ENCODE measurements at places on chromosomes 4 and X. TPM values are rescaled to one million over a fixed set of nuclear protein-coding genes. Genes with fewer than 3 reads are reported as not detected.

DNA sequence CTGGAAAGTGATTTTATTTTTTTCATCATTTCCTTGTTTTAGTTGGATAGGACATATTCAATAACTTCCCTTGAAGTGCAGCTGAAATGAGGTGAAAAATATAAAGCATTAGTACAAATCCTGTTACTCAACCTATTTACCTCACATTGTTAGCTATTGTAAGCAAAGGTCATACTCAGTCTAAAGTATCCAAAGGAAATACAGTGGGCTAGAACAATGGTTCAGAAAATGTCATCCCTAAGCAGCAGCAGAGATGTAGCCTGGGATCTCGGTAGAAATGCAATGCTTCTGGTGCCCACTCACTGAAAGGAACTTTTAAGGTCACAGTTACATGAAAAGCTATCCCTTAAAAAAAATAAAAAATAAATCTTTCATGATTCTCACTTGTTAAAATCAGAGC, 300.6 kb downstream of the PPP4R3C start:
- DNase-seq, result no peak

The PSAPL1 gene
- not detected for total RNA-seq

The TCEAL2 gene
- 10.5 TPM for total RNA-seq

- no peak for DNase-seq
These were observed 283.7 kb upstream of the GATB start for GRCh38 chr4:152044331-152045036.

The PALLD gene
- total RNA-seq, result 250 TPM

- DNase-seq, result no peak
These were observed 208.9 kb upstream of the ARHGEF9 start for GRCh38 chrX:63993936-63994335.

The F8A3 gene
- 11.1 TPM for total RNA-seq

The S100G gene
- total RNA-seq, result not detected

The CNOT6L gene
- total RNA-seq, result 43.2 TPM

- DNase-seq, result no peak
These were observed 585.7 kb upstream of the PABPC4L start for GRCh38 chr4:134787315-134787714.

- DNase-seq, result no peak
These were observed 5.4 kb downstream of the RAB28 start for GRCh38 chr4:13478707-13479106.

- no peak for DNase-seq
These were observed 25.1 kb downstream of the NIPAL1 start for GRCh38 chr4:48041535-48042137.

DNA sequence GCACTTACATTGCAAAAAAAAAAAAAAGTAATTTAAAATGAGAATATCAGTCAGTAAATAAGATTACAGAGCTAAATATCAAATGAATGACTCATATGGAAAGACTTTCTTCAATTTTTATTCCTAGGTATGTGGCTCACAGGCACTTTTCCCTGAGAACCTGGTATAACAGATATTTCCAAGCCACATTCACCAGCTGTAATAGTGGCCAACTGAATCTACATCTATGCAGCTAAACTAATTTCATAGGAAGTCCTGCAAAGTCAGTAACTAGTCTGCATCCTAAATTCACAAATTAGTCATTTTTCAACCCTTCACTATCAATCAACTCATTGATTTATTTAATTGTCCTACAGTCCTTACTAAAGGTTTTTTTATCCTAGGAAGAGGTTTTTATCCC, 5.6 kb downstream of the PDE5A start:
- DNase-seq, result no peak

The SPANXC gene
- not detected for total RNA-seq

- DNase-seq, result no peak
These were observed 266.7 kb upstream of the CLNK start for GRCh38 chr4:10951306-10951705.

DNA sequence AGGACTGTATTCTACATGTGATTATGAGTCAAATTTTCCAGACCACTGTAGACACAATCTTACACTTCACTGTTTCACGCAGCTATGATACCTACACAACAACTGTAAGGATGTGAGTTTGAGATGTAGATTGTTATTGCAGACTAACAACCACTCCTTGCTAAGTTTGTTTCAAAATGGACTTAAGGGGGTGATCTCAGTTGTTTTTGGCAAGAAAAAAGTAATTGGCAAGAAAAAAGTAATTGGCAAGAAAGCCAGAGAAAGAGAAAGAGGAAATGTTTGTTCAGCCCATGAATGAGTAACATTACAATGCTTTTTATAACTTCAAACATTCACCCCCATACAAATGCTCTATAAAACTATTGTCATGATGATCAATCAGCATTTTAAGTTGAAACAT, 466.4 kb downstream of the DMD start:
- DNase-seq, result no peak

The NXF2B gene
- not detected for total RNA-seq

The AMBN gene
- not detected for total RNA-seq

The COL25A1 gene
- total RNA-seq, result 0.55 TPM

DNA sequence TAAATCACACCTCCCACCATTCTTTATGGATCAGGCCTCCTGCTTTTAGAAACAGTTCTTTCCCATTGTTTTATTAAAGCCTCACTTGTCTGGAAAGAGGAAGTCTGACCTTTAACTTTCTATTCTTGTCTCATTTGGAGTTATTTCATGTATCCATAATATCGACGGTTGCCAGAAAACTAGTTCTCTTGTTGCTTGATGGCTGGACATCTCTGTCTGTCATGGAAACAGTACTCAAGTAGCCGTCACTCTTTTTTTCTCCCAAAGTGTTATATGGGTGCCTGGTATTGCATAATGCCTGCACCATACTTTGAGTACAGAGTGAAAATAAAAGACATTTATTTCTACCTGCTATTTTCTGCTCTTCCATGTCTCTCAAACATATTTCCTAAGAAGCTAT, 61.4 kb downstream of the PHEX start:
- no peak for DNase-seq

DNA sequence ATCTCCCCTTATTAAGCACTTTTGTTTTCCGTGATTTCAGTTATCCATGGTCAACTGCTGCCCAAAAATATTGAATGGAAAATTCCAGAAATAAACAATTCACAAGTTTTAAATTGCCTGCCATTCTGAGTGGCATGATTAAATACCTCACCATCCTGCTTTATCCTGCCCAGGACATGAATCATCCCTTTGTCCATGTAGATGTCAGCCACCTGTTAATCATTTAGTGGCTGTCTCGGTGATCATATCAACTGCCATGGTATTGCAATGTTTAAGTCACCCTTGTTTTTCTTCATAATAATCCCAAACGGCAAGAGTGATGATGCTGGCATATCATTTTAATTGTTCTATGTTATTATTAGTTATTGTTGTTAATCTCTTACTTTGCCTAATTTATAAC, 79.8 kb upstream of the LHFPL1 start:
- DNase-seq, result no peak

The PLP1 gene
- 13.8 TPM for total RNA-seq

- DNase-seq, result no peak
These were observed 22.0 kb downstream of the CPZ start for GRCh38 chr4:8614365-8615193.

- DNase-seq, result no peak
These were observed 8.4 kb upstream of the SORCS2 start for GRCh38 chr4:7183780-7184460.

The GRID2 gene
- total RNA-seq, result 0.03 TPM

The CXXC4 gene
- total RNA-seq, result 0.83 TPM

DNA sequence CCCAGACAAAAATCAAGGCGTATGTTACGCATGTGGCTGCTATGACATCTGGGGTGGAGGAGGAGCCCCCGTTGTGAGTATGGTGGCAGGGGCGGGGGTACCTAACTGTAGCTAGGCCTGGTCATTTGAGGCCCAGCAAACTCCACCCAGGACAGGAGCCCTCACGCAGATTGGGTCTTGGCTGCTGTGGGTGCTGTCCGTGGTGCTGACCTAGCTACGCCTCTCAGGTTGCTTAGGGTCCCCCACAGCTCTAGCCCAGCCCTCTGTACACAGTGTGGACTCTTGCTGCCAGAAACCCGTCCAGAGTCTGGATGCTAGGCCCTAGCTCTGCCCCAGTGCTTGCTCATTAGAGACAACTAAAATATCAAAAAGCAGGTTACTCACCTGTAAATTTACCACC, 146.7 kb upstream of the PSAPL1 start:
- peak; percentile 28 for DNase-seq

- DNase-seq, result no peak
These were observed 631 bp downstream of the EVC start for GRCh38 chr4:5711479-5712184.

DNA sequence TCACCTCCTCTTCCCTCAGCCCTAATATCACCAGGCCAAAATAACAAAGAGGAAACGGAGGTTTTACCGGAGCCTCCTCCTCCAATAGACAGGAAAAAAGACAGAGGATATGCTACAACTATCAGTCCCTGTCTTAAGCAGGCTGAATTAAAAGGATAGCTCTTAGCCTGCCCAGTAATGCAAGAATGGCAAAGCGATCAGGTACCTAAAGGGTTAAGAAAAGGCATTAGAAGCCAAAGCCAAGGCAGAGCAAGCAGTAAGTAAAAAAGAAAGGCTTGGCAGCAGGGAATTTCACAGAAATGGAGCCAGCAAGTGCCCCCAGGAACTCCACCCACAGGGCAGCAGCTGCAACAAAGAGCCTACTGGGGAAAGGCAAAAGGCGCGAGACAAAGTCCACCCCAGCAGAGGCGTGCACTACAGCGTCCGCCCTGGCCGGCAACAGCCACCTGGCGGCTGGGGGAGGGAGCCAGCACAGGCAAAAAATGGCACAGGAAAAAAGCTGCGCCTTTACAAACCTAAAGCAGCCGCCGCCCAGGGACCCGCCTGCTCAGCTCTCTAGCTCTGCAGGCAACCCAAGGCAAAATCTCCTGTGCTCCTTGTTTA, 220.6 kb upstream of the ZC4H2 start:
- peak; percentile 45 for DNase-seq

DNA sequence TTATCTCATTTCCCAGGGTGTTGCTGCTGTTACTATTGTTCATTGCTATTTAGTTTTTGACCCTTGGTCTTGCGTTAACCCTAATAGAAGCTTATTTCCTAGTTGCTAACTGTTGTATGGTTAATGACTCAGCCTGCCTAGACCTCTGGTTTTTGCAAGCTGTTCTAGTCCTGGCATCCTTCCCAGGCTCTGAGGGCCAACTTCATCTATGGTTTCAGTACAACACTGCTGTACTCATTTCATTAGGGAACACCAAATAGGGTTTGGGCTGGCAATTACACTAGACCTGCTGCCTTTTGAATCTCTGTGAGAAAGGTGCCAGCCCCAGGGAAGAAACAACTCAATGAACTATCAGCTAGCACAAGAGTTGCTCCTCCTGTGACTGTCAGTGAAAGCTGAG, 59.6 kb downstream of the DCX start:
- peak; percentile 75 for DNase-seq

- DNase-seq, result no peak
These were observed 27.6 kb downstream of the ARFIP1 start for GRCh38 chr4:152807294-152807829.

The FAAH2 gene
- total RNA-seq, result 5.1 TPM

Data from mucosa of gallbladder (tissue), 1 donor.